CD4-positive, alpha-beta T cell (primary cell): ENCODE measurements at places on chromosomes 7 and 10.

GRCh38 chr7:107364787-107365186 is 105.1 kb upstream of the GPR22 start:
- no peak for DNase-seq

- no peak for DNase-seq
Observed at GRCh38 chr7:110841840-110842545, 248.9 kb upstream of the LRRN3 start.

DNA sequence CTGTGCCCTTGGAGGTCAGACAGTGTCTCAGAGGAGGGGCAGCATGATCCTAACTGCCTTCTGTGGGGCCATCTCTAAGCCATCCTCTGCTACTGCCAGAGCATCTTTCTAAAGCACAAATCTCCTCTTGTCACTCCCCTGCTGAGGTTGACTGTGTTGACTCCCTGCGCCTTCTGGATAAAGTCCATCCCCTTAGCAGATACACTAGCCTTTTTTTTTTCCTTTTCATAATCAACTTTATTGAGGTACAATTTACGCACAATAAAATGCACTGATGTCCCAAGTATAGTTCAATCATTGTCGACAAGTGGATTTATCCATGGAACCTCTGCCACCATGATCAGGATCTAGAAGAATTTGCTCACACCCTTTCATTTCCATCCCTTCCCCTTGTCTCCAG is 150.1 kb downstream of the SPAG6 start:
- no peak for DNase-seq

DNA sequence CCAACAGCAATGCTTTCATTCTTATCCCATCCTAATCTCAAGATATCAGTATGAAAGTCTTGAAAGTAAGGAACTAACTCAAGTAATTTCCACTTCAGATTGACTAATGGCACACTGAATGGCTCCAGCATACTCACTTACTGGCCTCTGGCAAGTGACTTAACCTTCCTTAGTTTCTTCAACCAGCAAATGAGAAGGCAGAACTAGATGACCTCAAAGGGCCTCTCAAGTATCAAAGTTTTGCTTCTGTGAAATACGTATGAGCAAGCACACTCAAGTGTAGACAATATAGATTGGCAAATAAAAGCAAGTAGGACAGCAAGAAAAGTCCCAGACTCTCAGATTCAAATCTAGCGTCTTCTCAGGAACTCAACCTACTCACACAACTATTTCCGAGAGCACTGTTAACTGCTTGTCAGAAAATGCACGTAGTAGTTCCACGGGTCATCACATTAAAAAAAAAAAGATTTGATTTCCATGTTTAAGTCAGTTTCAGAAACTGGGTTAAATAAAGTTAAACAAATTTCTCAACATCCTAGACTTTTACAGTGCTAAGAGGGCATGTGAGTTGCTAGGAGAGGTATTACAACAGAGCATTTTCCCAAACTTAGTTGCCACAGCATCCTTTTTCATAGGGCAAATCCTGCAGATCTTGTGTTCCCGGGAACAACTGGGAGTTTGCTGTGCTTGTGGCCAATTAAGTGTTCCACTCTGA is 276.9 kb upstream of the KLF14 start:
- no peak for DNase-seq

GRCh38 chr10:17428351-17429097 is 25.9 kb downstream of the ST8SIA6 start:
- peak; percentile 63 for DNase-seq

DNA sequence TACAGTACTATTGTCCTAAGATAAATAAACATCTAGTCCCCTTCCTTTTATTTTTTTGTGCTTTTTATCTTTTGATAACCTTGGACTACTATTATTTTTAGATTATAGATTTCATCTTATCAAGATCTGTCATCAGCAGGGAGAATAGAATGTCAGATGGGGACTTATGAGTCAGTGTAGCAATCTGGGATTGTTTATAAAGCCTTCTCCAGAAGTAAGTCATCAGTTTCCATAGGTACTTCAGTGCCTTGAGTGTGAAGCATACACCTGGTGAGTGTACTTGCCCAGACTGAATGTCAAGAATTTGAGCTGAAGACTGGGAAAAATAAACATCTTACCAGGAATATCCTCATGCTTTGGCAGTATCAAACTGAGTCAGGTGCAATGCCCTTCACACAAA is 2.1 kb downstream of the CASD1 start:
- DNase-seq, result no peak

DNA sequence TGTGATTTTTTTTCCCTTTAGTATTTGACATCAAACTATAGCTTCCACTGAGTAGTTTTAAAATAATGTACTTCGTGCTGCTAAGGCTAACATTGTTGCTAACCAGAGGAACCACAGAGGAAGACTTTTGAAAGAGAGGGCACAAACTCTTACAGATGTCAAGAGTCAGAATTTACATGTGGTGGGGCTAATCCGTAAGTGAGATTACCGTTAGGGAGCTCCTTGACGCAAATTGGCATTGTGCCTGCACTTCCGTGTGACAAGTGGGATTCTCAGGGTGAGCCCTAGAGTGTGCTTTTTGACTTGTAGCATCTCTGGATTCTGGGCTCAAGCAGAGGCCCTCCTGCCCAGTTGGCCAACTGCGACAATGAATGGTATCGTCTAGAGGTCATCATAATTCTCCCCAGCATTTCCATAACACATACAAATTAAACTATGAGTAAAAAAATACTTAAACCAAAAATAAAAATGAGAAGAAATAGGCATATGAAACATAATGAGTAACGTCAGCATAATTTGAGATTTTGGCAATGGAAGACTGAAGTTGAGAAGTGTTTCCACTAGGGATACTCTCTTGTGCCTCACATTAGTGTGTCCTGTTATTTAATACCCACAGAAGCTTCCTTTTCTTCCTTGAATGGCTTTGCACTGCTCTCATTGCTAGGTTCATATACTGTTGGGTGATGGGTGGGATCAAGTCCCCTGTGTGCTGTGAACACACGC is 164.0 kb downstream of the SDK1 start:
- no peak for DNase-seq

DNA sequence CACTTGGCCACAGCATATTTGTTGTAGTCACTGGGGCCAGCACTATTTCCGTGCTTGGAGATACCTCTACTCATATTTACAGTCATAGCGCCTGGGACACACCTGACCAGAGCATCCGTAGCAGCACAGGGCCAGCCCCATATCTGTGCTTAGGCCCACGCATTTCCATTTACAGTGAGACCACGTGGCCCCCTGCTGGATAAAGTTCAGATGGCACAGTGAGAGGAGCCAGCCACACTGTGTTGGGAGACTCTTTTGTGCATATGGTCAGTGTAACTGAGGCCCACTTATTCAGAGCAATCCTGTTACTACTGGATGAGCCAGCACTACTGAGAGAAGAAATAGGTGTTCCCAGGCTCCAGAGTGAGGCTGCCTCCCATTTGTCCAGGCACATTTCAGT is 455.3 kb downstream of the REEP3 start:
- DNase-seq, result peak; percentile 7

DNA sequence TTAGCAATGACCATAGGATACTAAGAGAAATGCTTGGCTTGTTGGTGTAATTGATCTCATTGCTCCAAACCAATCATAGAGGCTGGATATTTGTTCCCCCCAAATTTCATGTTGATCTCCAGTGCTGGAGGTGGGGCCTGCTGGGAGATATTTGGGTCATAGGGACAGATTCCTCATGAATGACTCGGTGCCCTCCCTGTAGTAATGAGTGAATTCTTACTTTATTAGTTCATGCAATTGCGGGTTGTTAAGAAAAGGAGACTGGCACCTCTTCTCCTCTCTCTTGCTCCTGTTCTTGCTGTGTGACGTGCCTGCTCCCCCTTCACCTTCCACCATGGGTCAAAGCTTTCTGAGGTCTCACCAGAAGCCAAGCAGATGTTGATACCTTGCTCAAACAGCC is 630.1 kb downstream of the CALN1 start:
- no peak for DNase-seq

GRCh38 chr7:128137181-128137580 is 103.9 kb upstream of the LEP start:
- no peak for DNase-seq

- no peak for DNase-seq
Observed at GRCh38 chr7:30881448-30881847, 30.2 kb upstream of the AQP1 start.

DNA sequence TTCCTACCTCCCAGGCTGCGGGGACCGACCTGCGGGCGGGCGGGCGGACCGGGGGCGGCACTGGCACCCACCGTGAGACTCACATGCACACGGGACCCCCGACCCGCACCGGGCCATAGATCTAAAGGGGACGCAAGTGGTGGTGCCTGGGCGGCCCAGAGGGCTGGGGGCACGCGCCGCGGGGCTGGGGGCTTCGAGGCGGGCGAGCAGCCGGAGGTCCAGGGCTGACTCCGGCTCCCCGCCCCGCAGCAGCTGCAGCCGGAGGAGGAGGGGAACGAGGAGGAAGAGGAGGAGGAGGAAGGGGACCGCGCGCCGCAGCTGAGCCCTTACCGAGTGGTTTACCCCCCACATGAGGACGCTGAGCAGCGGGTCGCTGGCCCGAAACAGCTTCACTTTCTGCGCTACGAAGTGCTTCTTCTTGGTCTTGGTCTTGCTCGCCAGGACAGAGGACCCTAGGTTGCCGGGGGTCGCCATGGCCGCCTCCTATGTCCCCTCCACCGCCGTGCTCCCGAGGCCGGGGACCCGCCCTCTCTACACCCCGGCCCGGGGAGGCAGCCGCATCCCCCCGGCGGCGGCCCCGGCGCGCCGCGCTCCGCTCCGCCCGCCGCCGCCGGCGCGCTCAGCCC is 412 bp downstream of the PIP4K2A start:
- DNase-seq, result no peak

DNA sequence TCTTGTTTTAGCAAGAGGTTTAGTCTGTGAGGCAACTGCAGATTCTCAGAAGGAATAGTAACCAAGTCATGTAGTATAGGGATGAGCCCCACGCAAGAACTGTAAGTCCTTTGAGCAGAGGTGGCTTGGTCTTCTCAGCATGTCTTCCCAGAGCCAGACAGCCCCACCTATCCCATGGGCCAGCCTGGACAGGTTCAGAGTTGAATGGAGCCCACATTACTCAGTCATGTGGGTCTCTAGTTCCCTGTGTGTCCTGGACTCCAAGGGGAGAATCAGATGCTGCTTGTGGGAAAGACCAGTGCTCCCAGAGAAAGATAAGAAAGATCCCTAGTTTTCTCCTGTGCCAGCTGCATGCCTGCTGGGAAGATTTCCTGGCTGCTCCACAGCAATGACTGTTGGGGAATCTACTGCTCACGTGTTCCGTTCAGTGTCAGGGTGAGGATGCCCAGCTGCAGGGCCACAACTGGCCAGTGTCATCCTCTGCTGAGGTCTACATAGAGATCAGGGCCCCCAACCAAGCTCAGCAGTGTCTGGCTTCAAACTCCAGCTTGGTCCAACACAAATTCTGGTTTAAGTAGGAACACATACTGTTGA is 66.9 kb upstream of the UNC5B start:
- DNase-seq, result no peak

DNA sequence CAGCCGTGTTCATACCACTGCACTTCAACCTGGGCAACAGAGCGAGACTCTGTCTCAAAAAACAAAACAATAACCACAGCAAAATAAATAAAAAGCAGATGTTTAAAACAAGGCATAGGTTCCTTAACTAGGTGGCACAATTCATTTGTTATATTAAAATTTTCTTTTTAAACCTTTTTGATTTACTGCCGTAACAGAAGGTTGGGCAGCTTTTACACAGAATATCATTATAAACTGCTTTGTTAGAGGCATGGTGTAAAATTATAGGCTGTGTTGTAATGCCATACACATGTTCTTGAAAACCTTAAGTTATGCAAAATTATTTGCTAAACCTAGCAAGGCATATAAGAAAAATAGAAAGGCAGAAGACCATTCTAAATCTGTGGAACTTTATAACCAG is 84.4 kb downstream of the MKLN1 start:
- DNase-seq, result no peak

GRCh38 chr7:77831481-77831880 is 32.9 kb downstream of the PHTF2 start:
- no peak for DNase-seq

GRCh38 chr10:100737355-100738054 is 7.9 kb upstream of the PAX2 start:
- no peak for DNase-seq
